HepG2 (cell line): ENCODE measurements at places on chromosomes 6 and 20.

GRCh38 chr6:109197061-109197460 lies 101.8 kb downstream of the CEP57L1 start:
- H3K4me1 ChIP-seq: peaks cover 29% of the 10 kb centered on the region
- 0 out of 3 replicates have a peak, but pooled peaks cover 2% of the 10 kb centered on the region for H3K27me3 ChIP-seq
- H3K36me3 ChIP-seq: no peaks in the 10 kb centered on the region

- H3K4me1 ChIP-seq: peaks cover 73% of the 10 kb centered on the region
- H3K27me3 ChIP-seq: no peaks in the 10 kb centered on the region
- DNase-seq: peak; percentile 99
- peak overlapping the region; percentile 93 for H3K27ac ChIP-seq
- no peaks in the 10 kb centered on the region for H3K36me3 ChIP-seq
Observed at GRCh38 chr6:47073125-47074110, 31.3 kb upstream of the ADGRF1 start.

- H3K27ac ChIP-seq: no peak overlapping the region
- H3K4me1 ChIP-seq: peaks cover 16% of the 10 kb centered on the region
- no peak overlapping the region for H3K4me3 ChIP-seq
- peaks cover 9% of the 10 kb centered on the region; the same call in 1 of the 3 replicates for H3K27me3 ChIP-seq
- DNase-seq: no peak
Observed at GRCh38 chr20:4626228-4626627, 95.5 kb upstream of the PRND start.

GRCh38 chr6:11614534-11615213 lies 77.1 kb downstream of the TMEM170B start:
- H3K27ac ChIP-seq: no peak overlapping the region
- no peaks in the 10 kb centered on the region for H3K36me3 ChIP-seq
- no peaks in the 10 kb centered on the region for H3K4me1 ChIP-seq
